ENCODE measurements at places on chromosomes 7 and 10. TPM values are rescaled to one million over a fixed set of nuclear protein-coding genes. Genes with fewer than 3 reads are reported as not detected.
A peak's percentile ranks its signal among the peaks of the same experiment; 100 is the strongest.

Gene MYOZ1
- 3.0 TPM for polyA plus RNA-seq

Gene EFCAB10
- polyA plus RNA-seq: 5.7 TPM

Gene MEIG1
- 1.3 TPM for polyA plus RNA-seq

Gene ITPRID1
- not detected for polyA plus RNA-seq

Gene BLVRA
- 47.5 TPM for polyA plus RNA-seq

Gene SPAM1
- polyA plus RNA-seq: not detected

Gene CAPZA2
- 163 TPM for polyA plus RNA-seq

Gene CALCR
- polyA plus RNA-seq: not detected

Gene FAM25C
- polyA plus RNA-seq: not detected

Gene NDUFA5
- 148 TPM for polyA plus RNA-seq

Gene CLDN4
- polyA plus RNA-seq: 87.3 TPM

Gene MBL2
- polyA plus RNA-seq: not detected

Gene AGAP6
- 31.3 TPM for polyA plus RNA-seq

Gene ASB15
- polyA plus RNA-seq: not detected

GRCh38 chr7:56287429-56288138 is 171.4 kb upstream of the NUPR2 start:
- no peak for DNase-seq

DNA sequence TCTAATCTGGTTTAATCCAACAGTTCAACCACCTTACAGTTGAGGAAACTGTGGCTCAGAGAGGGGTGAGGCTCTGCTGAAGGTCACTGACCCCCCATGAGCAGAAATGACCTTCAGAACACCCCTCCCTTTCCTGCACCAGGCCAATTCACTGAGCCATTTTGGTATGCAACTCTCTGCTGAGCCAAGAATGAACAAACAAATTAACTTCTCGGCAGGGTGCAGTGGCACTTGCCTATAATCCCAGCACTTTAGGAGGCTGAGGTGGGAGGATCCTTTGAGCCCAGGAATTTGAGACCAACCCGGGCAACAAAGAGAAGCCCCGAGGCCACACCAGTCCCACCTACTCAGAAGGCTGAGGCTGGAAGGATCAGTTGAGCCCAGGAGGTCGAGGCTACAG is 29.8 kb downstream of the PDGFA start:
- no peak for DNase-seq

DNA sequence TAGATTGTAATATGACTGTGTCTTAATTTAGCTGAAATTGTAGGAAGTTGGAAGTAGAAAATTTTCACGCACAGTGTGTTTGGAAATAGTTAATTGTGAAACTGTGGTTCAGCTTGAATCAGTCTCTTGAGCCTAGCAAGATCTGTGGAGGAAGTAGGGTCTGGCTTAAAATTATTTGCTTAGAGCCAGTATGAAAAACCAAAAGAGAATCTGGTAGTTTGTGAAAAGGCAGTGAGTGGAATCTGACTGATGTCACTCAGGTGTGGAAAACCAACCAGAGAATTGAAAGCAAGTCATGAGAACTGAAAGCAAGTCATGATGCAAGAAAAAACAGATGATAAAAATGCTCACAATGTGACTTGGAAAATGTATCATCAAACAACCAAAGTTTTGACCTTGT is 11.5 kb downstream of the LIPJ start:
- DNase-seq: no peak

- DNase-seq: no peak
Measured at GRCh38 chr10:72367301-72367960, 12.7 kb upstream of the DNAJB12 start.

DNA sequence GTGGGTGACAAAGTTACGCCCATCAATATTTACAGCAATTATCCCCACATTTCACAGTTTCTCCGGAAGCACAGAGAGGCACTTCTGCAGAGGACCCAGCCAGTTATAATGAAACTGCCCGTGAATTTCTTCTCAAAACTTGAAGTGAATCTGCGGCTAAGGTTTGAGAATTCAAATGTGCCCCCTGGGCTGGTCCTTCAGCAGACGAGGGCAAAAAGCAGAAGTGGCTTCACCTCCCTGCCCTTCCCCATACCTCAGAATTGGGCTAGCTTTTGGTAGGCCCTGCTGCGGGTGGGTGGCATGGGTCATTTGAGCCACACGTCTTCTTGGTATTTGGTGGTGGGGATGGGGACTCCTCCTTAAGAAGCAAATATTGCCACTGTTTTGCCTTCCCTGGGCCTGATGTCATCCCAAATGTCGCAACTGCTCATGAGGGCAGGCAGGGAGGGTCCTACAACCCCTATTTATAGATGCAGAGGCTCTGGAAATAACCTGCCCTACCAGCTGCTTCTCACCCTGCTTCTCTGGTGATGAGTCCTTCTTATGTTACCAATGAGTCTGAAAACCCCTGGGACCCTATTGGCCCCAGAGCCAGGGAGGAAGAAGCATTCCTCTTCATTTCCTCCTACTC is 16.6 kb upstream of the WDFY4 start:
- no peak for DNase-seq

DNA sequence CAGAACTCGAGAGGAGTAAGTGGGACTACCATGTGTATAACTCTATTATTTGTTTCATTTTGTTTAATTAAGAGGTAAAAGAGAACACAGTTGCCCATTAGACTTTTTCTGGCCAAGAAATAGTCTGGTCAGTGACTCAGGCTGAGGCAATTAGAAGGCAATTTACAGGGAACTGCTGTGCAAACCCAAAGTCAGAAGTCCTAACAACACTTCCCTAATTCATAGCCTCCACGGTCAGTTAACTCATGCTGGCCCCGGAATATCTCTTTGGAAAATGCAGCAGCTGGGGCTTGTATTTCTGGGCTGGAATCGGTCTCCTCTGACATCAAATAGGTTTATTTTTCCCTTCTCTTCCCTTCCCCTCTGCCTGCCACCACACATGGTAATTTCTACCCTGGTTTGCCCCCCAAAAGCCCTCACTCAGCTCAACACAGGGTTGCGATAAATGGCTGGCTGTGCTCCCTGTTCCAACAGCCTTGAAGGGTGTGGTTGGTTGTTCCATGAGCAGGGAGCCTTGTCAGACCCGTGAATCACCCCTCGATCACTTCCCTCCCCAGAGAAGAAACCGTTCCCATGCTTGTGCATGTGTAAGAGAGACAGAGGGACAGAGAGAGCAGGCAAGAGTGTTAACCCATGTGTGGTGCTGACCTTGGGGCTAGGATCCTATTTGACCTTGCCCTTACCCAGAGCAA is 5.3 kb downstream of the SH3PXD2A start:
- DNase-seq: no peak

GRCh38 chr7:96657347-96658021 is 52.2 kb downstream of the SEM1 start:
- no peak for DNase-seq

GRCh38 chr10:25177754-25178135 is 2.9 kb downstream of the GPR158 start:
- no peak for DNase-seq

GRCh38 chr10:19788075-19788686 is 28.1 kb upstream of the PLXDC2 start:
- no peak for DNase-seq

GRCh38 chr10:24238519-24239247 is 29.7 kb downstream of the KIAA1217 start:
- DNase-seq: no peak

GRCh38 chr7:73707045-73707631 is 12.3 kb downstream of the STX1A start:
- no peak for DNase-seq

- no peak for DNase-seq
Measured at GRCh38 chr7:39042670-39043069, 65.0 kb downstream of the POU6F2 start.

- DNase-seq: no peak
Measured at GRCh38 chr7:50857804-50858489, 75.3 kb upstream of the GRB10 start.

DNA sequence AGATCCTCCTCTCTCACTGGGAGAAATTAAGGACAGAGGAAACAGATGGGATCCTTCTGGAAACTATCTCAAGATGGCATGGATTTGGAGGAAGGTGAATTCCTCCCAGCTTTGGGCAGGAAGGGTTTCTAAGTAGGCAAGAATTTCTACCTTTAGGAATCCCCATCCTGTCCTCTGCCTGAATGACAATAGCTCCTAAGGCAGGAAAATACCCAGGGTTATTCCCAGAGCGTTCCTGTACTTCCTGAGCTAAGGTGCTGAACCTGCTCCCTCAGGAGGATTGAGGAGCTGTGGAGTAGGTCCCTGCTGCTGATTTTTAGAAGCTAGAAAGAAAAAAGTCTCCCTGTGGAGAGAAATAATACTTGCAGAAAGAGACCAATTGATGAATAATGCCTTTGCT is 568 bp downstream of the MGAM2 start:
- no peak for DNase-seq

DNA sequence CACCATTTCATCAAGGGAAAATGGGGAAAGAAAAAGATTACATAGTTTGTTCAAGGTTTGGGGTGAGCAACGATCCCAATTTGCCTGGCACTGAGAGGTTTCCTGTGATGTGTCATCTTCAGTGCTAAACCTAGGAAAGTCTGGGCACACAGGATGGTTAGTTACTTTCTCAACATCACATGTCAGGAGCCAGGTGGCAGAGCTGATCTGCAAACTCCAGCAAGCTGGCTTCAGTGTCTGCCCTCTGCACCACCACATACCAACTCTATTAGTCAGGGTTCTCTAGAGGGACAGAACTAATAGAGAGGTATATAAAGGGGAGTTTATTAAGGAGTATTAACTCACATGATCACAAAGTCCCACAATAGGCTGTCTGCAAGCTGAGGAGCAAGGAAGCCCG is 11.3 kb downstream of the ADAM12 start:
- DNase-seq: no peak

- no peak for DNase-seq
Measured at GRCh38 chr7:77216181-77216845, 16.7 kb upstream of the FGL2 start.

GRCh38 chr7:17234030-17234397 is 64.4 kb upstream of the AHR start:
- DNase-seq: no peak

- DNase-seq: no peak
Measured at GRCh38 chr7:101941481-101942383, 124.3 kb downstream of the CUX1 start.

DNA sequence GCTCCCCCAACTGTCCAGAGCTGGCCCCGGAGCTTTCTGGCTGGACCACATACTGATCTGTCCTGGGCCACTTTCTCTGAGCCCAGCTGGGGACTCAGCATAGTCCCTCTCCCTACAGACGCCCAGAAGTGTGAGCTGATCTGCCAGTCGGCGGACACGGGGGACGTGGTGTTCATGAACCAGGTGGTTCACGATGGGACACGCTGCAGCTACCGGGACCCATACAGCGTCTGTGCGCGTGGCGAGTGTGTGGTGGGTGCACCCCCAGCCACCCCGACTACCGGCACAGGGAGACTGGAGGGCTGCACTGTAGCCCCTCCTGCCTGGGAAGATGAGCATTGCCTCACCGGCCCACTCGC is 41.8 kb downstream of the TBATA start:
- DNase-seq: peak; percentile 57

- DNase-seq: no peak
Measured at GRCh38 chr10:132098539-132099388, 33.0 kb downstream of the JAKMIP3 start.

DNA sequence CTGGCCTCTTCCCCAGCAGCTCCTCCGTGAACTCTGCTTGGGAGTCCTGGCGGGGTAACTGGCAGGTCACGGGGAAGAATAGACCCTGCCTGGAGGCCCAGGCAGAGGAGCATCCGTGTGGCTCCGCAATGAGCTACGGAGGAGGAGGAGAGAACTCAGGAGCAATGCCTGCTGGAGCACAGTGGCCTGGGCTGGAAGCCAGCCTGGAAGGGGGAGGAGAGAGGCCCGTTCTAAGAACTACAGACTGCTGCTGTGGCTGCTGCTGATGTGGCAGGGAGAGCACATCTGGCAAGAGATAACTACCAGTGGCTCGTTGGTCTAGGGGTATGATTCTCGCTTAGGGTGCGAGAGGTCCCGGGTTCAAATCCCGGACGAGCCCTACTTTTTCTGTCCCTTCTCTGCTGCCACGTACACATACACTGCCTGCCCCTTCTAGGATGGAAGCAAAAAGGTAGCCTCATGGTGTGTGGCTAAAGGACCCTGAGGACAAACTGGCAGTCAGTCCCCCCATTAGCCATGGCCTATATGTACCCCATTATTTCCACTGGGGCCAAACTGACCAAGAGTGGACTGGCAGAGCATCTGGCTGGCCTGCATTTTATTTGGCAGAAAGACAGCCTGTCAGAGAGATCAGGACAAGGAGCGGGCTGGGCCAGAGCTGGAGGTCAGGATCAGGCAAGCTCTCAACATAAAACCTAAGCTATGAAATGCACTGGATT is 7.7 kb upstream of the OPN1SW start:
- DNase-seq: peak; percentile 68

- no peak for DNase-seq
Measured at GRCh38 chr7:13577566-13578145, 411.8 kb downstream of the ETV1 start.

- no peak for DNase-seq
Measured at GRCh38 chr10:787933-788651, 98.6 kb upstream of the DIP2C start.

GRCh38 chr7:130452951-130453350 is 12.1 kb upstream of the CEP41 start:
- no peak for DNase-seq

Measured in left lung (tissue), 14 donors.